ENCODE measurements at places on chromosomes 7 and 10.

DNA sequence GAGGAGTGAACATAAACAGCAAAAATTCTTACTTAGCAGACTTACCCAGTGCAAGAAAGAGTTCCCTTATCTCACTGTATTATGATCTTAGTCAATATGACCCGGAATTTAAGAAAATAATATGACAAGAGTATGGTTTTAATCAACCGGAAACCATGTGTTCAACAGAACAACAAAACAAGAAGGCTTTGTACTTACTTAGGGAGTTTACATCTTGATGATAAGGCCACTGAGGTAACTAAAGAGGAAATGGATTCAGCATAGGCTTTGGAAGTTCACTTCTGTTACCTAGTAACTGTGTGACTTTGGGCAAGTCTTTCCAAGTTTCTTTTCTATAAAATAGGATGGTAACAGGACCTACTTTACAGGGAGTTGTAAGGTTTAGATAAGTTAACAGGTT lies 7.4 kb upstream of the FAS start:
- DNase-seq: no peak
- H3K4me1 ChIP-seq: peaks cover 10% of the 10 kb centered on the region
- no peaks in the 10 kb centered on the region for H3K27me3 ChIP-seq
- H3K4me3 ChIP-seq: no peak overlapping the region

DNA sequence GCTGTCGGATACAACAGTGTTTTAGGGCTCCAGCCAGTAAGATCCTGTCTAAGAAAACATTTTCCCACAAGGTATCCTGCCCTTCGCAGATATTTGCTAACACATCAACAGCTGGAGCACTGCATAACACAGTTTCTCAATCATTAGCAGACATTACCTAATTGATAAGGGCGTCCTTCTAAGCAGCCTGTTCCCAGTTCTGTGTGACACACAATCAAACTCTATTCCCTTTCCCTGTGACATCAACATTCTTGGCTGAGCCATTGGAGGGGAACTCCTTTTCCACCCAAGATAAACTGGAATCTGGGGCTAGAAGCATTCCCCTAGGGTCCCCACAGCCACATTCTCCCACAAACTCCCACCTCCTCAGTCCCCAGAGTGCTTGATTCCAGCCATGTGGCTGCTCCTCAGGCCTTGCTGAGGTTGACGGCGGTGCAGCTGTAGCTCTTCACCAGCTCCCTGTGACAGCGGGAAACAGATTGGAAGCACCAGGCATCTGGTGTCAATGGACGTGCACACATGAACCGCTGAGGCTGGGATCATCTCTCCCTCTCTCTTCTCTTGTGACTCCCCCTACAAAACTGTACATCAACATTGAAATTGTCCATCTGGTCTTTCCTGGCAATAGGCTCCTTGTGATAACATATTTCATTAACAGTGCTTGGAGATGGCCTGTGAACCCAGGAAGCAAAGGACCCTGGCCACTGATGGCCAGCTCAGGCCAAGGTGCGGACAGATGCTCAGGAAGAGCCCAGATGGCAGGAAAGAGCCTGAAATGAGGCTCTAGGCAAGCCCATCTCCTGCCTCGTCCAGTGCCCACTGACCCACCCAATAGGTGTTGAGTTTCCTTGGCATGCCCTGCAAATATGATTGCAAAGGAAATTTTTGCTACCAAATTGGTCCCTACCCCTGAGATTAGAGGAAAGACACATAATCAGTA lies 131.1 kb upstream of the TBX20 start:
- no peaks in the 10 kb centered on the region for H3K36me3 ChIP-seq
- no peaks in the 10 kb centered on the region for H3K27me3 ChIP-seq
- no peaks in the 10 kb centered on the region for H3K4me1 ChIP-seq
- H3K27ac ChIP-seq: no peak overlapping the region
- no peak for DNase-seq

DNA sequence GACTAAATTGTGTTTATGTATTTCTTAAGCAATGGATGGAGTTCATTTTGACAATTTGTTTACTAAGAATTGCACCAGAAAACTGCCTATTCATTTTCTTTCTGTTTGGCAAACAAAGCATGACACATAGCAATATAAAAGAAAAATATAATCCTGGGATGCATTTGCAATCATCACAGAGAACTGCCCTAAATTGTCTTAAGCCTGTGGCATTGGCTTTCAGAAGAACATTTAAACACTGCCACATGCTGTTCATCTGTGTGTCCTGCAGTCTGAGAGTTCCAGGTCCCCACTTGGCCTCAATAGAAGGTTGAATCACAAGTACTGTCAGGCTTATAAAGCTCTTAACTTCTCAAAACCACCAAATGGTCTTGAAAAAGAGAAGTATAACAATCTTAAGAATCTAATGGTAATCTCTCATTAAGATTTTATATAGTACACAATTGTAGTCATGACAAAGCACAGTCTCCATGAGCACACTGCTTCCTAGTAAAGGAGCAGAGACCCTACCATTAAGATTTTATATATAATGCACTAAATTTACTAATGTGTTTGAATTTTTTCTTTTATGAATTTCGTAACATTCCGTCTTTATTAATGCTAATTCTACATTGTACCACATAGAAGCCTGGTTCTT lies 29.9 kb downstream of the RNLS start:
- no peaks in the 10 kb centered on the region for H3K27me3 ChIP-seq
- H3K4me1 ChIP-seq: no peaks in the 10 kb centered on the region
- H3K27ac ChIP-seq: no peak overlapping the region
- no peak overlapping the region for H3K4me3 ChIP-seq
- no peaks in the 10 kb centered on the region for H3K36me3 ChIP-seq

DNA sequence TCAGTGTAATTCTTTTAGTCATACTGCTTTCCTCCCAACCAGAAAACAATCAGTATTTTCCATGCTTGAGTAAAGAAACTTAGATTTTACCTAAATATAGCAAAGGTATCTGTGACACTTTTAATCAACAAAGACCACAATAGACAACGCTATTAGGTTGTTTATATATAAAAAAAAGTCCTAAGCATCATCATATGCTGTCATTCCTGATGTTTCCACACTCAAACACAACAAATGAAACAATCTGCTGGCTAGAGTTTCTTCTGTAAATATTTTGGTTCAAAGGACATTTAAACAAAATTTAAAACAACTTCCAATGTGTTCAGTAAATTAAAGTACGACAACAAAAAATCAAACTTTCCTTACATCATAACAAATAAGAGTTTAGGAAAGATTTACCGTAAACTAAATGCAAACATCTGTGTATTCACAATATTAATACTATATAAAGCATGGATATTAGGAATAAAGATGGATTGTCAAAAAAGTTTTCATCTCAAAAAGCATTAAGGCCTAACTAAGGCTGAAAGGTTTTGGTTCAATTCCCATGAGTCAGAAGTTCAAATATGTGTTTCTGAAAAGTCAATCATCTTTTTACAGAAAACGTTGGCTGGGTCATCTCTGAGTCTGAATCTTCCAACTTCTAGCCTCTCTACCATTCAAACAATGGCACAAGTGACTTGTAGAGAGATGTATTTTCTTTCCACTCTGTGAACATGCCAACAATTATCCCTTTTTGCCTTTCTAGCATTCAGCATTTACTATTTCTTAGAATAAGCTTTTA lies 157.1 kb downstream of the CRPPA start:
- H3K27ac ChIP-seq: no peak overlapping the region
- no peak for DNase-seq
- no peaks in the 10 kb centered on the region for H3K27me3 ChIP-seq

DNA sequence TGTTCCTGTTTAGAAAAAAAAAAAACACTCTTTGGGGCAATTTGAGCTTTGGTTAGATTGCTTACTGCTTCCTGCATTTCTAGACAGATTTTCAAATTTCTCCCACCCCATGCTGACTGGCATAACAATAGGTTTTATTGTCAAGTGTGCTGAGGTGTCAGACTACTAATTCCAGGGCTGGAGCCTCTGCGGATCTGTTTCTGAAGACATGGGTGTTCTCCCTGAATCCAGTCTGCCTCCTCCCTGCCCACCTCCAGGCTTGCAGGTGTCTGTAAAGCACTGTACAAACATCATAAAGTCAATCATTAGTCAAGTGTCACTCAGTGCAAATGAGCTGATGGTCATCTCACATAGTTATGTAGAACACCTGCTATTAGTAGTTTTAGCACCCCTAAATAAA lies 292.4 kb downstream of the GATA3 start:
- H3K4me1 ChIP-seq: no peaks in the 10 kb centered on the region
- no peak overlapping the region for H3K27ac ChIP-seq
- no peaks in the 10 kb centered on the region for H3K36me3 ChIP-seq
- H3K27me3 ChIP-seq: no peaks in the 10 kb centered on the region

DNA sequence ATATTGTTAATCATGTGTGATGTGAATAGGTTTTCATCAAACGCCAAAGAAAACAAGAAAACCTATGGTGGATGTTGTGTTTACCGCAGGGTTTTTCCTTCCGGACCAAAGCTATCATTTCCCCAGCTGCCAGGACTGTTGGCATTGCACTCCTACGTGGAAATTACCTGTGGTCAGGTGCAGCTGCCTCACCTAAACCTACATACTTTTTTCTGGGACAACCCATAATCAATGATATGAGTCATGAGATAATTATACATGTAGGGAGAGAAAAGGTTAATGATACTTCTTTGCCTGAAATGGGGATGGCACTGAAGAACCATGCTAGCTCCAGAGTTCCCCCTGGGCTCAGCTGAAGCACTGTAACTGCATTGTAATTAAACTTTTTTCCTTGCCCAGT lies 223.6 kb upstream of the SEMA3E start:
- no peak overlapping the region for H3K4me3 ChIP-seq
- H3K27me3 ChIP-seq: no peaks in the 10 kb centered on the region
- H3K36me3 ChIP-seq: no peaks in the 10 kb centered on the region

Measured in ascending aorta (tissue), 2 donors.